ENCODE measurements at places on chromosomes 7 and 10.

DNA sequence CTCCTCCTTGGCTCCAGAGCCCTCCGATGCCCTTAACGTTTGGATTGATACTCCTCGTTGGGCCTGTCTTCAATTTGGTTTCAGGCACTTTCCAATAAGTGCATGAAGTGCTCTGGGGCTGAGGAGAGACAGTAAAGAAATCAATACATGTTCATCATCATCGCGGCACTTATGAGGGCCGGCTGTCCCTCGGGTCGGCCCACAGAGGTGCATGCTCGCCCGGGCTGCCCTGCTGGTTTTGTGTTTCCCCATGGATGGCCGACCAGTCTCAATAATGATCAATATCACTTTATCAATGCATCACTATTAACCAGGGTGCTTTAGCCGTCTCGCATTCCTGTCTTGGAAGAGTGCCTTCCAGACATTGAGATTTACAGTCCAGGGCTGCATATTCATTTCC, 154.2 kb downstream of the EBF3 start:
- DNase-seq, result no peak

DNA sequence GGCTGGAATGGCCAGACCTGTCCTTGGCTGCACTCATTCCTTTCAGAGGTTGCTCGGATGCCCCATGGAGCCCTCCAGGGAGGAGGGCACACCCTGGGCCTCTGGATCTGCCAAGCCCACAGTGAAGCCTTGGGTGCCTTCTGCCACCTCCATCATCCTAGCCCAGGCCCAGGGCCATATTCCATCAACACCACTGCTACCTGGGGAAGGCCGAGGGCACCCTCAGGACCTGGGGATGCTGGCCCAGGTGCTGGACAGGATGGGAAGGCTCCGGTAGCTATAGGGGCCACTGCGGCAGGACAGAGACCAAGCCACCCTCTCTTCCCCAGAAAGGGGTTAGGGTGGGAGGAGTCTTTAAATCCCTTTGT, 810 bp downstream of the OPN4 start:
- DNase-seq, result no peak

DNA sequence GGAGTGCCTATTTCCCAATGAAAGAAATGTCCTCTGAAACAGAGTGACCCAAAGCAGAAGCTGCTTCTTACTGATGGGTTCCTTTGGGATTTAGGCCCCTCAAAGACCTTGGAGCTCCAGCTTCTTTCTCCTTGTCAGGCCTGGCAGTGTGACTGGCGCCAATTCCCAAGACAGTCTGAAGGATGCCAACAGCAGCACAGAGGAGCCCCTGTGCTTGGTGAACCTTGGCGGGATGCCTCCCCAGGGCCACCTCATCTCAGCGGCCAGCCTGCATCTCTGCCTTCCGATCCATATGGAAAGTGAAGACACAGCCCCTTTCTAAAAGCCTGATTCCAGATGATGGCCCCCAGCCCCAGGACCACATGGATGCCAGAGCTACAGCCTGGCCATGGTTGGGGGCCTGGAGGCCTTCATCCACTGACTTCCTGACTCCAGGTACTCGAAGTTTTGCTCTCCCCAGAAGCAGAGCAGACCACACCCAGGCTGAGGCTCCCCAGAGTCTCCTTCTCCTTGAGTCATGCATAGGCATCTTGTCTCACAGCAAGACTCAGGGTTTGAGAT, 45.4 kb downstream of the FBXW4 start:
- no peak for DNase-seq

GRCh38 chr10:77319557-77319956, 318.1 kb downstream of the KCNMA1 start:
- DNase-seq, result no peak

DNA sequence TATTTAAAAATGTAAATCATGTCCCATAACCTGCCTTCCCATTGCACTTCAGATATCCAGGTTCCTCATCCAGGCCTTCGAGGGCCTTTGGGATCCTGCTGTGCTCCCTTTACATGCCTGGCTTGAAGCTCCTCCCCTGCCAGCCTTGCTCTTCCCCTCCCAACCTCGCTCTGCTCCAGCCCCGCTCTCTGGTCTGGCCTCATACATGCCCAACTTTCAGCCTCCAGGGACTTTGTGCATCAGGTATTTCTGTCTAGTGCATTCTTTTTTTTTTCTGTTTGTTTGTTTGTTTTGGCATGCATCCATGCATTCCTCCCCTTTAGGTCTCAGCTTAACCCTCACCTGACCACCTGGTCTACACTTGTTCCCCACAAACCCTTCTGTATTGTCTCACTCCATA, 160.3 kb downstream of the SNX10 start:
- no peak for DNase-seq

GRCh38 chr10:26573674-26574073, 123.8 kb upstream of the PDSS1 start:
- DNase-seq, result no peak

DNA sequence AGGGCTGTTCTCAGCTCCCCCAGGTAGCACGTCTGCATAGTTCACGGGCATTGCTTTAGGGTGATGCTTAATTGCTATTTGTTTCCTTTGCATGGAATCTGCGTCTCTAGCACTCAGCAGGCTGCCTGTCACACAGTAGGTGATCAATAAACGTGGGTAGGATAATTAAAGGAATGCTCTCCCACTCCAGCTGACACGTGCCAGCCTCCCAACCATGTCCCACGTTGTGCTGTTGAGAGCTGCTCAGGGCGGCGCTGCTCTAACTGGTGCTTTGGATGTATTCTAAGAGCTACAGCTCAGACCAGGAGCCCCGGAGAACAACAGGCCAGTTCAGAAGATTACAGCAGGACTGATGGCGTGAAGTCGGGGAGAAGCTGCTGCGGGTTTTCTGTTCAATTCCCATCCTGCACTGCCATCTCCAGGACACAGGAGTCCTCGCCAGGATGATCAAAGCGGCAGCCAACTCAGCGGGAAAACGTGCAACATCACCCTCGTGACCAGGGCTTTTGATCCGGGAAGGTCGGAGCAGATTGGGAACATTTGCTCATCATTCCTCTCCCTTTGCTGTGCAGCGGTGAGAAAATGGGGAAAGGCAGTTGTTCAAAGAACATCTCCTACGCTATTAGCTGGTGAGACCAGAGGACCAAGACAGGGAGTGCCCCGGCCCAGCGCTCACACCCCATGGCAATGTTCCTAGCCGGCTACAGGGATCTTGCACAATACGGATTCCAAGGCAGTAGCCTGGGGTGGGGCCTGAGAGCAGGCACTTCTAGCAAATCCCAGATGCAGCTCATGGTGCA, 50.5 kb upstream of the FOXK1 start:
- no peak for DNase-seq

- no peak for DNase-seq
These were observed 12.8 kb downstream of the C7orf57 start for GRCh38 chr7:48048113-48048512.

GRCh38 chr7:111820621-111821020, 258.3 kb upstream of the IMMP2L start:
- no peak for DNase-seq

- no peak for DNase-seq
These were observed 382.3 kb upstream of the MTPN start for GRCh38 chr7:136359333-136359903.

DNA sequence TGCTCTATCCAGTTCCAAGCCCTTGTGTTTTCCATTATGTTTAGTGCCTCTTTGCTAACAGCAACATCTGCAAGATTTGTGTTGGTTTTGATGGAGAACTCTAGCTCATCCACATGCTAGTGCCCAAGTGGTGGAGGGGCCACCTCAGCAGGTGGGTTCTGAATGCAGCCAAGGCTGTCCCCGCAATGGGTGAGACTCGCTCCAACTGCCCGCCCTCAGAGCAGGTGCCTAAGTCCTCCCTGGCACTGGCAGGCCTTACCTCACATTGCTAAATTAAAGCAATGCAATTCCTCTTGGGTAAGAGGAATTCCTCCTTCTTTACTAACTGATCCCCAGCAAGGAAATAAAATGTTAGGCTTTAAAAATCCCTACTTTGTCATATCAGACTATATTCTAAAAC, 146.8 kb downstream of the ADCY1 start:
- DNase-seq, result no peak

DNA sequence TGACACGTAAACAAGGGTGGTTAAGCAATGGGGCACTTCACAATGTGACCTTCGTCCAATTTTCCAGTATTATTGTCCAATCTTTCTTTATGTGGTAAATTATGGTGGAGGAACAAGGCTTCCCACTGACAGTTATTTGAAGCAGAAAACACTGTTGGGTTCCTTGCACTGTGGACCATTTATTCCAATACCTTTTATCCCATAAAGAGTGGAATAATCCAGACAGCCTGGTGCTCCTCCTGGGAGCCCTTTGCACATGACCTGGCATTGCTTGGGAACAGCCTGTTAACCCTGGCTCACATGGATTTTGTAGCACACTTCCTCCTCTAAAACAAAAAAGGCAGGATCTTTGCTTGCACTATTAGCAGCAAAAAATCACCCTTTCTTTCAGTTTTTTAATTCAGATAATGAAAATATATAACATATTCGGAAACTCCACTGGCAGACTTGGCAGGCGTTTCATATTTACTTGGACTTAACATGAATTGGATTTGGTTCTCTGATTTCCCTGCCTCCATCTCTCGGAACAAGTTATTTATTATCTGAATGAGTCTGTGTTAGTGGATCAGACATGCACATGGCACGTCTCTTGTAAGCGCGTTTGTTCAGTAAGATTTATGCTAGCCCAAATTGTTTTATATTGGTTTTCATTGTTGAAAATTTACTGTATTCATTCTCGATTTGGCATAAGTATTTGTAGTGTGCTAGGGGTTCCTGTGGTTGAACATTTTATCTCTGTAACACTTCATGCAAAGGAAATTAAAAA, 59.3 kb downstream of the BMPER start:
- no peak for DNase-seq

- peak; percentile 35 for DNase-seq
These were observed 58.0 kb upstream of the STRIP2 start for GRCh38 chr7:129376076-129376777.
